ENCODE measurements at places on chromosomes 1 and 21.

DNA sequence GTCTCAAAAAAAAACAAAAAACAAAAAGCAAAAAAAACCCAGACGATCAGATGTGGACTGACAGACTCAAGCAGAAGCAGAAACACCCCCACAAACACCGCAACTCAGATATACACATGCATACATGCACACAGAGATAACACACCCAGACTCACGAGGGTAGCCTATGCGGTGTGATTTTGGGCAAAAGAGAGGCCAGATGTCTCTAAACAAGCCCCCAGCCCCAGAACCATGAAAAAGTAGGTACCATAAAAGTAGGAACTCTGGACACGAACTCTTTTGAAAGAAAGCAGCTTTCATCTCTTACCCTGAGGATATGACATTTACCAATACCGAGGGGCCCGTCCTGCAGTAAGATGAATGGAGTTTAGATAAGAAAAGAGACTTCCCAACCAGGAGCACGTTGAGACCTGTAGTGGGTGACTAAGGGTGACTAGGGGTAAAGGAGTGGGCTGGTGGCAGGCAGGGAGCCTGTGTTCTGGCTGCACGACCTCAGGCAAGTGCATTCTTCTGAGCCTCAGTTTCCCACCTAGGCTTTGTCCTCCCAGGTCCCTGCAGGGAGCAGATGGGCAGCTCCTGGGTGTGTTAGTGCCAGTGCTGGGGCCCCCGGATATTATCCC lies 1.5 kb upstream of the TINAGL1 start:
- no peak for DNase-seq

GRCh38 chr21:28069450-28069923 lies 923.2 kb downstream of the LTN1 start:
- DNase-seq = peak; percentile 98

- DNase-seq = peak; percentile 21
These were observed 101.2 kb downstream of the ZSCAN20 start for GRCh38 chr1:33573661-33574060.

GRCh38 chr1:5386371-5386770 lies 605.9 kb downstream of the NPHP4 start:
- DNase-seq = no peak

DNA sequence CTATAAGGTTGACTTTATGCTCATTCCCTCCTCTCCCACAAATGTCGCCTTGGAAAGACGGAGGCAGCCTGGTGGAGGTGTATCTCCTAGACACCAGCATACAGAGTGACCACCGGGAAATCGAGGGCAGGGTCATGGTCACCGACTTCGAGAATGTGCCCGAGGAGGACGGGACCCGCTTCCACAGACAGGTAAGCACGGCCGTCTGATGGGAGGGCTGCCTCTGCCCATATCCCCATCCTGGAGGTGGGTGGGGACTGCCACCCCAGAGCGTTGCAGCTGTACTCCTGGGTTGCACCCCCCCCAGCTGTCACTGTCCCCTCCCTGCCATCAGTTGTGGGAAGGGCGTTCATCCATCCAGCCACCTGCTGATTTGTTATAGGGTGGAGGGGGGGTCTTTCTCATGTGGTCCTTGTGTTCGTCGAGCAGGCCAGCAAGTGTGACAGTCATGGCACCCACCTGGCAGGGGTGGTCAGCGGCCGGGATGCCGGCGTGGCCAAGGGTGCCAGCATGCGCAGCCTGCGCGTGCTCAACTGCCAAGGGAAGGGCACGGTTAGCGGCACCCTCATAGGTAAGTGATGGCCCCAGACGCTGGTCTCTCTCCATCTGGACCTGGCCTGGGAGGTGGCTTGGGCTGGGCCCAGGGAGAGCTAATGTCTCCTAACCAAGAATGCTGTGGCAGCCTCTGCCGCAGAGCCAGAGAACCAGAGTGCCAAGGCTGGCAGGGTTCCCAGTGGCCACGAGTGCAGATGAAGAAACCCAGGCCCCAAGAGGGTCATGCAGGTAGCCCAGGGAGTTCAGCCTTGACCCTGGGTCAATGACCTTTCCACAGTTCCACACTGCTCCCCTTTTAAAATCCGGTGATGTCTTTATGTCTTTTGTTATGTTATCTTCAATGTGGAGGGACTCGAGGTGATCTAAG lies 13.1 kb downstream of the PCSK9 start:
- no peak for DNase-seq

- DNase-seq = peak; percentile 88
These were observed 9.5 kb upstream of the B3GALNT2 start for GRCh38 chr1:235513495-235514366.

DNA sequence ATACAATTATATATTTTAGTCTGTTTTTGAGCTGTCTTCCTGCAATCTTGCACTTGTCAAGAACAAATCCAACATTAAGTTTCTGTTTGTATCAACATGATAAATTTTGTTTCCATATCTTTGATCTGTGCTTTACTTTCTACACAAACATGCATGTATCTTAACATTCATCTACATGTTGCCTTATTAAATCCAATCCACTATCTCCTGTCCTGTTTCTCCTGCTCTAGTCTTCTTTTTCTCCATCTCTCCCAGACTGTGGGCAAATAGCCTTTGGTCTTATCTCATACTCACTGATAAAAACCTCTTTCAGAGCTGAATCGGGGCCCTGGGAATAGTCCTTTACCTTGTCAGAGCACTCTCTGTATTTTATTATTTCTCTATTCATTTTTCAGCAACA lies 101.3 kb downstream of the PLPPR4 start:
- no peak for DNase-seq

- DNase-seq = no peak
These were observed 4.7 kb upstream of the F5 start for GRCh38 chr1:169590932-169591331.

- no peak for DNase-seq
These were observed 178.7 kb downstream of the MRPL39 start for GRCh38 chr21:25428537-25428936.

- DNase-seq = peak; percentile 84
These were observed 11.0 kb upstream of the LMX1A start for GRCh38 chr1:165367375-165367993.

GRCh38 chr1:190762325-190762724 lies 284.7 kb upstream of the BRINP3 start:
- DNase-seq = no peak

DNA sequence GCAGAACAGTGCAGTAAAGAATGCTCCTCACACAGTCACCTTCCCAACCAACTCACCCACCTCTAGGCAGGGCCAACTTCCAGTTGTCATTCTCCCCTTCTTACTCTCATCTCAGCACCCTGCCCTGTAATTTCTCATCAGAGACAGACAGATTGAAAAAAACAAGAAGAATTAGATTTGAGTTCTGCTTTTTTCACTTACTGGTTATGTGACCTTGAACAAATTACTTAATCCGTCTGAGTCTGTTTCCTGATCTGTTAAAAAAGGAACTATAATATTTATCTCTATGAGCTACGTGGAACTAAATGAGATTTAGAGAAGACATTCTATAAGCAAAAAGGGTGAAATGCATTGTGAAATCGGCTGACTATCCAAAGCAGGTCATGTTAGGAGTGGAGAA lies 330.3 kb downstream of the ZNF326 start:
- DNase-seq = no peak

DNA sequence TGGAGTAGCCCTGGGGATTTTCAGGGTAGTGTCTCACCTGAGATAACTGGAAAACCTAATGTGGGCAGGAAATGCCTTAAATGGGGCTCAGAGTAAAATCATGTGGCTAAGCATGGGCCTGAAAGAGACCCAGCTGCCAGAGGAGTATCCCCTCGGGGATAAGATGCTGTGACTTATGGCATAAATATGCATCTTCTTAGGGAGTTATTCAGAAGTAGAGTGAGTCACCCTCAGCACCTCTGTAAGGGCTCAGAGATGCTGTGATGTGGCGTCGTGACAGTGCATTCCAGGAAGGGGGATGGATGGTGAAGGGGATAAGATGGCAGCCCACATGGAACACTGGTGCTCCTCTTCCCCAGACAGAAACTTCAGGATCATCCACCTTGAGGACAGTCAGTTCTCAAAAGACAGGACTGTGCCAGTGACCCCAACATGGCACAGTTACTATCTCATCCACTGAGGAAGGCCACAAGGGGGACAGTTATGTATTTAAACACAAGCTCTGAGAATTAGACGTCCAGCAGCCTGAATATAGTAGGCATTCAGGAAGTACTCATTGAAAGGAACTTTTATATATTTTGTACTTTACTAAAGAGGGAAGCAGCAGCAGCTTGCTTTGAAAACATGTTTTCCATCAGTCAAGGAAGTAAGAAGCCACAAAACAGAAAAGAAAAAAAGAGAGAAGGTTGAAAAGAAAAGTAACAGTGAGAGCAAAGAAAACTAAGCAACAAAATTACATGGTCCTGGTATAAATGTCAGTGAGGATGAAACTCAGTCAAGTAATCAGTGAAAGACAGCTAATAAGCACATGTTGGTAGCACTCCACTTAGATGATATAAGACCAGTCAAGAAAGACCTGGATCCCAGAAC lies 8.3 kb downstream of the IL24 start:
- peak; percentile 92 for DNase-seq

DNA sequence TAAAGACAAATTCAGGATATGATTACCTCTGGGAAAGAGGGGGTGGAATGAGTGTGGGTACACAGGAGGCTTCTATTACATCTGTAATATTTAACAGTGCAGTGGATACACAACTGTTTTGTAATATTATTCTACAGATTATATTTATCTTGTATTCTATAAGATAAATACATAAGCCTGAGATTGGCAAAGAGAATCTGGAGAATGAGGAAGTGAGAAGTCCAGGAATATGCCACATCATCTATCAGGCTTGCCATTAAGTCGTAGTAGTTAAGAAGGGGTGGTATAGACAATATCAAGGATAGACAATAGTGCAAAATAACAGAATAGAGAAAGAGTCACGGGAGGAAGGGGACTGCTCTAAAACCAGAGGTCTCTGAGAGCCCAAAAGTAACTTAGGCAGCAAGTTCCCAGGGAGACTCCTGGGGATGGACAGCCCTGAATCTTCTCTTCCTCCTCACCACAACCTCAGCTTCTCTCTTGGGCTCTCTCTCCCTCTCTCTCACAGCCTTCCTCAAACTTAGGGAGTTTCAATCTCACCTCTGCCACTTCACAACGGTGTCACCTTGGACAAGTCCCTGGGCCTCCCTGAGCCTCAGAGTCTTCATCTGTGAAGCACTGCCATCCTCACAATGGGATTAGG lies 14.0 kb upstream of the PTAFR start:
- DNase-seq = no peak

DNA sequence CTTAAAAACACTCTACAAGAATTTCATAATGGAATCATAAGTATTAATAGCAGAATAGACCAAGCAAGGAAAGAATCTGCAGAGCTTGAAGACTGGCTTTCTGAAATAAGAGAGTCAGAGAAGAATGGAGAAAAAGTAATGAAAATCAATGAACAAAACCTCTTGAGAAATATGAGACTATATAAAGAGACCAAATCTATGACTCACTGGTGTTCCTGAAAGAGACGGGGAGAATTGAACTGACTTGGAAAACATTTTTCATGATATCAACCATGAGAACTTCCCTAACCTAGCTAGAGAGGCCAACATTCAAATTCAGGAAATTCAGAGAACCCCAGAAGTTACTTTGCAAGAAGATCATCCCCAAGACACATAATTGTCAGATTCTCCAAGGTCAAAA lies 85.6 kb downstream of the GDAP2 start:
- DNase-seq = no peak

DNA sequence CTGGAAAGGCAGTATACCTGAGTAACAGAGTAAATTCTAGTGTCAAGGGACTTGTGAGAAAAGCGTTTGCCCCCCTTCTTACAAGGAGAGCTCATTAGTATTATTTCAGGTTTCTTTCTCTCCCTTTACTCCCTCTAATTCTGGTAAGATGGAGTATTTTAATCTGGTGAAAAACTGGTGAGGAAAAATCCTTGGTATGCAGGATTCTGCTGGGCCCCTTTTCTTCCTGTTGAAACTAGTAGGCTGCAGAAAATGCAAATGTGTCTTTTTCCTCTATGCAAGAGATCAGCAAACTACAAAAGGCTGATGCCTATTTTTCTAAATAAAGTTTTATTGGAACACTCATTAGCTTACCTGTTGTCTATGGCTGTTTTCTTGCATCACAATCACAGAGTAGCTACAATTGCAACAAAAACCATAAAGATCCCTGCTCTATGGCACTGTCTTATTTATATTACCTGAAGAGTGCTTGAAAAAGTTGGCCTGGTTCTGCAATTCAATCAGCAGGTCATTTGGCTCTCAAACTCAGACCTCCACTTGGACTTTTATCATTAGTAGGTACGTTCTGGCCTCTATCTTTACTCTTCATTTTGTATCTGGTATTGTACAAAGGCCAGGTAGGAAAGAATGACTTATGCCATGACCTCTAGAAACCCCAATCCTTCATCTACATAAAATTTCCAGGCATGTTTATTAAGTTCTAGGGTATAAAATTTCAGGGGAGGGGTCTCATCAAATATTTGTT lies 109.6 kb downstream of the AKT3 start:
- peak; percentile 22 for DNase-seq

GRCh38 chr1:61221642-61222041 lies 139.3 kb downstream of the NFIA start:
- peak; percentile 70 for DNase-seq

GRCh38 chr1:23286401-23286800 lies 57.7 kb downstream of the HNRNPR start:
- DNase-seq = no peak

DNA sequence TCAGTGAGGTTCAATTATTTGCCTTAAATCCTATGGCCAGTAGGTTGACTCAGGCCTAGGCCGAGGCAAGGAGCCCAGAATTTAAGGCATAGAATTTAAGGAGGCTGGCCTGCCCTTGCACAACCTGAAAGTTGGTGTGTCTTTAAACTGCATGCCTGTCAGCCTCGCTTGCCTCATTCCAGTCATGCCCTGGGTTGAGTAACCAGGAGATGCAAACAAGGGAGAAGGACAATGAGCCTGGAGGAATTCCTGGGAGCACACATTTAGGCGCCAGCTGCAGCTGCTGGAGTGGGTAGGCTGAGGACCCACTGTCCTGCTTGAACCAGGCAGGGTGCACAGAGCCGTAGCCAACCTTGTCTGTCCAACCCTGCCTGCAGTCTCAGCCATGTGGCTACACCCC lies 11.7 kb downstream of the CD2 start:
- peak; percentile 50 for DNase-seq

DNA sequence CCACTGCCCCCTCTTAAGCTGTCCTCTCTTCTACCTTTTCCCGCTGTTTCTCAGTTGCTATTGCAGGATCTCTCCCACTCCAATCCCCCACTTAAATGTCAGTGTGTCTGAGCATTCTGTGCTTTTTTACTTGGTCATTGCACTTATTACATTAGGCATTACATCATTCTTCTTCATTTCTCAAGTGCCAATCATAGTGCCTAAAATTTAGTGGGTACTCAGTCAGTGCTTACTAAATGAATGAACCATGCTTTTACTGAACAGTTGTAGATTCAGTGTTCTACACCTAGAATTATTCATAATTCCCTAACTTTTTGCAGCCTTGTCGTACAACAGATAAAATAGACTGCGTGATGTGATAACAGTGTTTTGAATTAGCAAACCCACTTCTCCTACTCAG lies 19.4 kb downstream of the ARMH1 start:
- DNase-seq = no peak

Measured in fibroblast of the aortic adventitia (primary cell).